DMS79 treated with DMSO at 0.1 percent for 48 hours (cell line): ENCODE measurements at places on chromosomes 1 and 21.

DNA sequence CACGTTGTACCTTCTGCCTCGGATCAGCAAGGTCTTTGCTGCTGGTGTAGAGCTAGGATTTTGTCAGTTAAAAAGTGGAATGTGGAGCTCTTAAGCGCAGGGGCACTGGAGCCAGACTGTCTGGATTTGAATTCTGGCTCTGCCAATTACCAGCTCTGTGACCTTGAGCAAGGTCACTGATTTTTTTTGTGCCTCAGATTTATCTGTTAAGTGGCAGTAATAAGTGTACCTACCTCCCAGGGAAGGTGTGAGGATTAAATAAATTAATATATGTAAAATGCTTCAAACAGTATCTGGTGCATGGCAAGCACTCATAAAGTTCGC is 40.3 kb downstream of the UBE2U start:
- no peak for DNase-seq

DNA sequence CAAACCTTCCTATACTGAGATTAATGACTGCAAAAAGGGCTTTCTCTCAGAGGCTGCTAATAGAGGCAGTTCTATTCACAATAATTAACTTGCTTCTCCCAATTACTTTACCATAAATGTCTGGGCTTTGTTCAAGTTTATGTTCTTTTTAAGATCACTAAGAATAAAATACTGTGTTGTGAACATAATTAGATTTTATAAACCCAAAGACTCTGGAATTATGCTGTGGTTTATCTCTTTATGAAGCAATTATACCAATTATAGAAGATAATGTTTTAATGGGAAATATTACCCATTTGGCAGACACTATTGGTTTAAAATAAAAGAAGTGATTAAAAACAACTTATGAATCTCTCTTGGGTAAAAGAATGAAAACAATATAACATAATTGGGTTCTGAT is 43.5 kb upstream of the IL12RB2 start:
- no peak for DNase-seq

DNA sequence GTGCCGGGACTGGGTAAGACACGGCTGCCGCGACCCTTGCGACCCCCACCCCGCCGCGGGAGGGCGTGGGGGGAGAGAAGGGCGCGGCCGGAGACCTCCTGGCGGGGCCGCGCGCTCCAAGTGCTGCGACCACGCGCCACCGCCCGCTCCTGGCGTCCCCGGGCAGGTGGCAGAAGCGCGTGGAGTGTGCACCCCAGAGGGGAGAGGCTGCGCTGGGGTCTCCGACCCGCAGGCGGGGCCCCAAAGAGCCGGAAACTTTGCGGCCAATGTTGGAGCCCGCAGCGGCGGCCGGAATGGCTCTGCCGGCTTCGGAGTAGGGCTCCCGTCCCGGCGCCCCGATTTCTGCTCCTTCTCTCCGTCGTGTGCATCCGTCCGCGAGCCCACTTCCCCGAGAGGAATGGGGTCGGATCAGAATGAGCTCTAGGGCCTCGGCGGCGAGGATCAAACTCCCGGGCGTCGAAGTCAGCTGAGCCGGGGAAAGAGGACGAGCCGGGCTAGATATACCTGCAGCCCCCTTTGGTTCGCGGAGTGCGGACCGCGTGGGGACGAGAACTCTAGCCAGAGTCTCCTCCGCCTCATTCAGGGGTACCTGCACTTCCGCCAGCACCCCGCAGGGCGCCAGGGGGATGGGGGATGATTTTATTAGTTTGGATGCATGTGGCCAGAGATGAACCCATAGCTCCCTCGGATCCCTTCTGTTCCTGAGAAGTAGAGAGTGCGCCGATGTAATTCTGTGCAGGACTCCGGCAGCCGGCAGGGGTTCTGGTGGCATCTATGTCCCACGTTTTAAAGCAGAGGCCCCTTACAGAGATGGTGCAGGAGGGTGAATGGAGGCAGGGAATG is 751 bp downstream of the STUM start:
- no peak for DNase-seq

- peak; percentile 51 for DNase-seq
These were observed 10.6 kb upstream of the HLCS start for GRCh38 chr21:36976882-36977651.

DNA sequence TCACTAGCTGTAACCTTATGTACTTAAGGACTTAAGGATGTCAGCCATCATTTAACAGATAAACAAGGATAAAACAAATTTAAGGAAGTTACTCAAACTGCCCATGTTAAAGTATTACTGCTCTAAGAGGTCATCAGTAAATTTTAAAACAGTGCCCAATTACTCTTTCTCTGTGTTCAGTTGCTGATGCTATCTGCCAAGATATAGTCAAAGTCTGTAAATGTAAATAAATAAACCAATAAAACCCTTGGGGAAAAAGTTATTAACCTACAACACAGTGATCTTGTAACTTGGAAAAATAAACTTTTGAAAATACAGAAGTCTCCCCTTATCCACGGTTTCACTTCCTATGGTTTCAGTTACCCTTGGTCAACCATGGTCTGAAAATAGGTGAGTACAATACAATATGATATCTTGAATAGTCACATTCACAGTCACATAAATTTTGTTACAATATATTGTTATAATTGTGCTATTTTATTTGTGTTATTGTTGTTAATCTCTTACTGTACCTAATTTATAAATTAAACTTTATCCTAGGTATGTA is 501.8 kb downstream of the LMO4 start:
- DNase-seq: no peak

- DNase-seq: no peak
These were observed 61.4 kb upstream of the CD53 start for GRCh38 chr1:110811529-110811928.

DNA sequence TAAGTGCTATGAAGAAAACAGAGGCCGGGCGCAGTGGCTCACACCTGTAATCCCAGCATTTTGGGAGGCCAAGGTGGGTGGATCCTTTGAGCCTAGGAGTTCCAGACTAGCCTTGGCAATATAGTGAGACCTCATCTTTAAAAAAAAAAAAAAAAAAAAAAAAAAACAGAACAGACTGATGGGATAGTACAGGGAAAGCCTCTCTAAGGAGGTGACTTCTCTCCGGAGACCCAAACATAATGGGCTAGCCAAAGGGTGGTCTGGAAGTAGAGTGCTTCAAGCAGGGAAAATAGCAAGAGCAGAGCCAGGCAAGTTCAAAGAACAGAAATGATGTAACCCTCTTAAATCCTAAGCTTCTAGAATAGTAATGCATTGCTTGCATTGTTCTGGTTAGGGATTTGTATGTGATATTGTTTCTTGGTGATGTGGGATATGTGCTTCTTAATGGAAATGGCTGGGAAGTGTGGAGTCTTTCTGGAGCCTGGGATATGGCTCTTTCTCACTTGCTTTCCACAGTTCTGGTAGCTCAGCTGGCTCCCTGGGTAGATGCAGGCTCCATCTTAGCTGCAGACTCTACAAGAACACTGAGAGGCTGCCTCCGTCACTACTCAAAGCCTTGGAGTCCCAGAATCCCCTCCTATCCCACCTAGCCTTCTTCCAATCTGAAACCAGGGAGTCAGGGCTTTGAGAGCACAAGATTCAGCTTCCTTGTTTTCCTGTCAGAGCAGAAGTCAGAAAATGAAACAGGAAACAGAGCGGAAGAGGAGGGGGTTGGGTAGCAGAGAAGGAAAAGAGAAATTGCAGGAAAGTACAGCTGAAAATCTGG is 1.9 kb upstream of the PIGV start:
- DNase-seq: no peak

DNA sequence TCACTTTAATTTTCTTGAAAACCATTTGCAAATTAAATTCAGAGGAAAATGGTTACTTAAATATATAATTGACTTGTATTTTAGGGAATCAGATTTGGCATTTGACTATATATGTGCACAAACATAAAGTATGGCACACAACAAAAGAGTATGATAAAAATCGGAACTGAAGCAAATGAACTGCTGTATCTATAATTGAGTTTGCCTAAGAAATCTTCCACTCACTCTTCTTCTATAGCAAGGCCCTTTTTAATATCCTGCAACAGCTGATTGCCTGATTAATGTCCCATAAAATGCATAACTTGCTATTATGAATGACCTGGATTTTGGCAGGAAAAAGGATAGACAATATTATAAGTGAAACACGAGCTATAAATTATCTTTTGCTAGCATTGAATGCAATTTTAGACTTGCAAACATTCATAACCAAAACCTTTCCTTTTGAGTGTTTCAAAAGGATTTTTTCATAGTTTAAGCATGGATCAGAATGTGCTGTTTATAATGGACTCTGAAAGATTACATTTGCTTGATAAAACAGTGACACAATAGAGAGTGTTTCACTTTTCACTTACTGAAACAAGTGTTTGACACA is 2204.3 kb downstream of the MRPL39 start:
- DNase-seq: no peak

DNA sequence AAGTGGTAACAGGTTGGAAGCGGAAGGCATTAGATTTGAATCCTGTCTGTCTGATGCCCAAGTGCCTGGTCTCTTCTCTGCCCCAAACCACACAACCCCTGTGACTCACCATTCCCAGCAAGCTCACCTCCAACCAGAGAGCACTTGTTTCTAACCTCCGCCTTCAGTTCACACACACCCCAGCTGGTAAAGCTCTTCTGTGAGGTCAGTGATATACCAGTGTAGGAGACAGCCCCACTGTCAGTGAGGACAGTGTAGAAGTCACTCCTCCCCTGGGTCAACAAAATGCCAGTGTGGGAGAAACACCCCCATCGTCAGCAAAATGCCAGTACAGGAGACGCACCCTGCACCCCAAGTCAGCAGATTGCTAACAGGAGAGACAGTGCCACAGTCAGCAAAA is 2.6 kb downstream of the RIMS3 start:
- peak; percentile 65 for DNase-seq

DNA sequence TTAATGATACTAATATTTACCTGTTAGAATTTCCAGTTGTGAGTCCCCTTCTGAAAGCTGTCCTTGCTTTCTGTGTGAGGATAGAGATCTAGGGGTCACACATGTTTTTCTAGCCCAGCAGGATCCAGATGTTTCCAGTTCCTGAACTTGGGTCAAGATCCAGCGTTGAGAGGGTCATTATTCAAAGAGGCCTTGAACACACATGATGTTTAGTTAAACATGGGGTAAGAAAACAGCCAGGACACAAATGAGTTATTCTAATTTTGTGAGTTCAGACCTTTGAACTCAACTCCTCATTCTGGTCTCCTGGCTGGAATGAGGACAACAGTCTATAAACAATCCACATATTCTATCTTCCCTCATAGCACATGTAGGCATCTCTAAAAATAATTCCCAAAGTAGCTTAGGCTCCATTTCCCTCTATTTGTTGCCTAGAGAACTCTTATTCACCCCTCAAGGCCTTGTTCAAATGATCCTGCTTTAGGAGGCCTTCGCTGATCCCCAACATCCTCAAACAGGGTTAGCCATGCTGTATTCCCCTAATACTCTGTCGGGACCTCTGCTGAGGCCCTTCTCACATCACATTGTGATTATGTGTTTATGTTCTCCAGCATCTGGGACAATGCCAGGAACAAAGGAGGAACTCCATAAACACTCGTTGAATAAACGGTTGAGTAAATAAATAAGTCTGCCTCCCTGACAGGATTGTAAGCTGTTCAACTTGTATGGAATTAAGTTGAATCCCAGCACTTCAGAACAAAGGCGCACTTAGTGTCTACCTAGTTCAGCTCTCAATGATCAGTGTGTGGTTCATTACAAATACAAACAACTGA is 15.0 kb upstream of the KCNN3 start:
- peak; percentile 75 for DNase-seq

- DNase-seq: no peak
These were observed 3.6 kb downstream of the DENND4B start for GRCh38 chr1:153942766-153943549.

GRCh38 chr1:224092111-224092510 is 21.8 kb upstream of the FBXO28 start:
- DNase-seq: no peak

DNA sequence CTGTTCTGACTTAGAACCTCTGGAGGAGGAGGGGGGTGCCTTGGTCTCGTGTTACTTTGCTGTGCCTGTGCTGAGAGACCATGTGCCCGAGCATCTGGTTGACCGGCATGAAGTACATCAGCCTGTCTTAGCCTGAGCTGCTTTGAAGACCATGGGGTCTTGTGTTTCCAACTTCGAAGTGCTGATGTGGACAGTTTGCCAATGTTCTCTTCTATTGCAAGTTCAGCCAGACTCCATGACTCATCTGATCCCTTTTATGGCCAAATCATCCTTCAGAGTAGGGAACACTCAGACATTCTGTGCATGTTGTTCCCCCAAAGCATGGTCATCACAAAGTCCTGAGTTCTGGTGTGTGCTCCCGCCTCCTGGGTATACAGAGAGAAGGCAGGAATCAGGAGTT is 6.0 kb upstream of the PLA2G2C start:
- DNase-seq: no peak
